ENCODE measurements at places on chromosomes 6 and 20.

- no peak for DNase-seq
Measured at GRCh38 chr20:50053362-50054230, 59.4 kb downstream of the UBE2V1 start.

GRCh38 chr20:18057994-18058349 lies 256 bp upstream of the OVOL2 start:
- DNase-seq: no peak

DNA sequence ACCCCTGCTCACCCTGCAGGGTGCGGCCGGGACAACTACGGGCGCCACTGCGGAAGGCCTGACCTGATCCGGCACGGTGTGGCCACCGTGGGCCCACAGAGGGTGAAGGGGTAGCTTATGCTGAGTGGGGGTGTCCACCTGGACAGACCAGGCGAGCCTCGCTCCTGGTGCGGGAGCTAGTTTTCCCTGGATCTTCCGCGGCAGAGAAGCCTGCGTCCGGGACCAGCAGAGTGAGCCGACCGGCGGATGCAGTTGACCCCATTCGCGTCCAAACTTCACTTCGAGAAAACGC lies 38.2 kb downstream of the NCR2 start:
- DNase-seq: no peak

- DNase-seq: no peak
Measured at GRCh38 chr20:2387180-2387577, 6.5 kb downstream of the TGM6 start.

- no peak for DNase-seq
Measured at GRCh38 chr6:131356161-131356560, 216.9 kb upstream of the ARG1 start.

- DNase-seq: no peak
Measured at GRCh38 chr6:140043357-140043756, 668.9 kb upstream of the CITED2 start.

- DNase-seq: no peak
Measured at GRCh38 chr6:95572098-95572497, 5.2 kb upstream of the MANEA start.

DNA sequence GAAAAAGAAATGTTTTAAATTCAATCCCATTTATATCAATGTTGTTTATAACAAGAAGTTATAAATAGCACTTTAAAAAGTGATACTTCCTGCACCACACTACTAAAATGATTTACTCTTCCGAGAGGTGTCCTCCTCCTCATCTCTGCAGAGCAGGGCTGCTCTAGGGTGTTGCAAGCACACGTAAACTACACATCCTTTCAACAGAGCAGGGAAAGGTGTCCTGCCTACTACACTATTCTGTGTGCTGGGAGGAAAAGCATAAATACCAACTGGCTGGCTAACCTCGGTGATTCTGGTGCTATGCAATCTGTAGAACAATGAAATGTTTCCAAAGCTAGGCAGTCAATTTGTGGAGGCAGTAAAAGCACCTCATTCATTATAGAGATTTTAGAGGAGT lies 89.5 kb upstream of the MAP7 start:
- no peak for DNase-seq

GRCh38 chr6:100463630-100464161 lies 1.0 kb downstream of the SIM1 start:
- DNase-seq: no peak

DNA sequence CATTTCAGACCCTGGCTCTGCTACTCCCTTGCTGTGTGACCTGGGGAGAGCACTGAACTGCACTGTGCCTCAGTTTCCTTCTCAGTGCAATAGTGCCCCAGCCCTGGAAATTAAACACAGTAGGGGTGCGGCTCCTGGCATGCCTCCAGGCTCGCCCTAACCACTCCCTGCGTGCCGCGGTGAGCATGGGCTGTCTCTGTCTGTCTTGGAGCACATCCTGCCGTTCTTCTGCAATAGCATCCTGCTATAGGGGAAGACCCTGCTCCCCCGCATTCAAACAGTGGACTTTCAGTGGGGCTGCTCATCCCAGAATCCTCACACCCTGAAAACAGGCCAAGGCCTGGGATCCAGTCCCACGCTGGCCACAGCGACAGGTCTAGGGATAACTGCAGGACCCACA lies 129.5 kb downstream of the FOXC1 start:
- DNase-seq: no peak

DNA sequence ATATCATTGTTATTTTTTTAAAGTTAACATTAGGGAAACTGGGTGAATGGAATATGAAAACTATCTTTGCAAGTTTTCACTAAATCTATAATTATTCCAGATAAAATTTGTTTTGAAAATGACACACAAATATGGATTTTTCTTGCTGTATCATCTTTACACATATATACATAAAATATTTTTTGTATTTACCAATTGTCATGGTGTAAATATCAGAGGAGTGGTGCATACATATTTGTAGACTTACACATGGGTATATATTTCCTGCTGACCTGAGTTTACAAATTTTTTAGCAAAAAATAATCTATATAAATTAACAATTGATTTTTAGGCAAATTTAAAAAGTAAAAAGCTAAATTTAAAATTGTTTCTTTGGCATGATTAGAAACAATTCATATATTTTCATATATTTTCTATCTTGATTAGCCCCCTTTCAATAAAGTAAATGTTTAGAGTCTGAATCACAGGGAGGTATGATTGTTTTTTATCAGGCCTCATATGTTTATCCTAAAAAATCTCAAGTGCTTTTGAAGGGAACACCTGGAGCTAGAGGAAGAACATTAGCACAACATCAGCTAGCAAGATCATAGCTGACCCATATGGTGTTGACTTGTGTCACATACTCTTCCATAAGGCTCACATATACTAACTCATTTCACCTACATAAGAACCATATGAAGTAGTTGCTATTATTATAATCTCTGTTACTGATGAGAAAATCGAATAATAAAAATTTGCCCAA lies 671.8 kb upstream of the GJE1 start:
- DNase-seq: no peak

DNA sequence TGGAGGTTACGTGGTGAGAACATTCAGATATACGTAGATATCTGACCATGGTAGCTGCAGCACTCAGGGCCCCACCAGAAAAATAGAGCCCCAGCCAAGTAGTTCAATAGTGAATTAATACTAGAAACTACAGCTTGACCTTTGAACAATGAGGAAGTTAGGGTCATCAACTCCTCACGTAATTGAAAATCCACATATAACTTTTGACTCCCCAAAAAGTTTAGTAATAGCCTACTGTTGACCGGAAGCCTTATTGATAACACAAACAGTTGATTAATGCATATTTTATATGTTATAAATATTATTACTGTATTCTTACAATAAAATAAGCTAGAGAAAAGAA lies 117.9 kb downstream of the SNX5 start:
- DNase-seq: no peak

DNA sequence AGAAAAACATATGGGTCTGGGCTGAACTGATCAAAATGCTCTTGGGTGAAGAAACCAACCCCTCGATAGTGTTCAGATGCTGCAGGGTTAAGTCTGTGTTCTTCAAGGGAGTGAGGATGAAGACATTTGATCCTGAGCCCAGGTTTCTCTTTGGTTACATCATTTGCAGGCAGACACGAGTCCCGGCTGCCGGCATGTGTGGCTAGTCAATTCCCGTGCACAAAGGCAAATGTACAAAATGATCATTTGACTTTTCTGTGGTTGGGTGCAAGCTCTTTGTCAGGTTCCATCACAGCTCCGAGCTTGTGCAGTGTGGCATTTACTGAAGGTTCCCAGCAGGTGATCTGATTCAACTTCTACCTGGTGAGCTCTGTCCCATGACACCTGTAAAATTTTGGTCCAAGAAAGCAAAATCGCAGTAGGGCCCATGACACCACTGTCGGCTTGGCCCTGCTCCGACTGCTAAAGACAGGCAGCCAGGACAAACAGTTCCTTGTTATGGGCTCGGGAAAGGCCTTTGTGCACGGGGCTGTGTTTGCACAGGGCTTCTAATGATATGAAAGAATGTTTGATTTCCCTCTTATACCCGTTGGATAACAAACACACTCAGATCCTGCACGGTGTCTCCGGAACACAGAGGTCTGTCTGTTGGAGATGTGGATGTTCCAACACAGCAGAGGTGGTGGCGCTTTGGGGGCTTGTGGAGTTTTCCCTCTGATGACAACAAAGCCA lies 46.9 kb downstream of the GJA10 start:
- no peak for DNase-seq

DNA sequence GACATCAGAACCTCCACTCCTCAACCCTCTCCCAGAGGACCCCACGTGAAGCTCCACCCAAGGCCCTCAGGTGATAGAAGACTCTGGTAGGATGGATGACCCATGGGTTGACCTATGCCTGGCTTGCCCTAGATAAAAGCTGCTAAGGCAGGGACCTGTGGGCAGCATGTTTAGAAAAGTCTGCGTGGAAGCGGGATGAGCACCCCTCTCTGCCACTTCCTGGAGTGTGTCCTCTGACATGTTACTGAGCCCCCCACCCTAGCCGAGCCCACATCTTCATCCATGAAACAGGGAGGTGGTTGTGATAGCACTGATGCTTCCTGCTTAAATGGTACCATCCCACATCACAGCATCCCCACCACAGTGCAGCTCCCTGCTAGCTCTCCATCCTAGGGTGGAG lies 21.8 kb downstream of the MOCS1 start:
- no peak for DNase-seq

DNA sequence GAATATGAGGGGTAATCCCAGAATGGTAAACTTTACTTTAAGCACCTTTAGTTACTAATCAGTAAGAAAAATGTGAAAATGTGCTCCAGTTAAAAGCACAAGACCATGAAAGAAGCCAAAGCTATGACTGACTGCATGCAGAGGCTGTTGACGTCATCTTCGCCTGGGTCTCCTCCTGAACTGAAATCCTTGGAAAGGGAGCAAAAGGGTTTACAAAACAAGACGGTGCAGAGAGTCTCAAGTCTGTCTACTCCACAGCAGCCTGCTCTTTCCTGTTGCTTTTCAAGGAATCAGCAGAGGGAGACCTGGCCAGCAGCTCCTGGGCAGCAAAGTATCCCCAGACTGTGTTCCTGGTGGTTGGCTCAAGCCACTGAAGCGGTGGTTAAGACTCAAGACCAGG lies 10.2 kb downstream of the FKBP1A start:
- DNase-seq: no peak

DNA sequence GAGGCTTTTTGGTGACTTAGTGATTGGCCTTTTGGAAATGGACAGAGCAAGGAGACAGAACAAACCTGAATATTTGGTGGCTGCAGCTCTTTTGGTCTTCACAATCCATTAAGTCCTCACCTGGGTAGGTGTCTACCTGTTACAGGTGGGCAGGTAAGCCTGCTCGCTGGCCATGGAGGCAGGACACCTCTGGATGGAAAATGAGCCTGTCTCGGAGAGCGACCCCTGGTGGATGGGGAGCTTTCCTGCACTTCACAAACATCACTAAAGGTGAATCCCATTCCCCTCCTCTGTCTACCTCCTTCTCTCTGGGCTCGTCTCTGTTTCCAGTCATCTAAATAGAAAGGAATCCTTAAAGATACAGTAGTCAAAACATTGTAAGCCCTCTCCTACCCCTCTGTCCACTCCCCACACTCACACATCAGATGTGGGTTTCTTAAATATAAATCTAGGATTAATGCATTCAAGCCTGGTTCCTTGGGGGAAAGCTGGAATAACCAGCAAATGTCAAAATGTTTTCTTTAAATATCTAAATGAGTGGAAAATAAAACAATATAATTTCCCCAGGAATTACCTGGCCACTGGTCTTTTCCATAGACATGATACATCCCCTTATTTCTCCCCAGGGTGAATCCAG lies 304.9 kb downstream of the CDH26 start:
- no peak for DNase-seq

DNA sequence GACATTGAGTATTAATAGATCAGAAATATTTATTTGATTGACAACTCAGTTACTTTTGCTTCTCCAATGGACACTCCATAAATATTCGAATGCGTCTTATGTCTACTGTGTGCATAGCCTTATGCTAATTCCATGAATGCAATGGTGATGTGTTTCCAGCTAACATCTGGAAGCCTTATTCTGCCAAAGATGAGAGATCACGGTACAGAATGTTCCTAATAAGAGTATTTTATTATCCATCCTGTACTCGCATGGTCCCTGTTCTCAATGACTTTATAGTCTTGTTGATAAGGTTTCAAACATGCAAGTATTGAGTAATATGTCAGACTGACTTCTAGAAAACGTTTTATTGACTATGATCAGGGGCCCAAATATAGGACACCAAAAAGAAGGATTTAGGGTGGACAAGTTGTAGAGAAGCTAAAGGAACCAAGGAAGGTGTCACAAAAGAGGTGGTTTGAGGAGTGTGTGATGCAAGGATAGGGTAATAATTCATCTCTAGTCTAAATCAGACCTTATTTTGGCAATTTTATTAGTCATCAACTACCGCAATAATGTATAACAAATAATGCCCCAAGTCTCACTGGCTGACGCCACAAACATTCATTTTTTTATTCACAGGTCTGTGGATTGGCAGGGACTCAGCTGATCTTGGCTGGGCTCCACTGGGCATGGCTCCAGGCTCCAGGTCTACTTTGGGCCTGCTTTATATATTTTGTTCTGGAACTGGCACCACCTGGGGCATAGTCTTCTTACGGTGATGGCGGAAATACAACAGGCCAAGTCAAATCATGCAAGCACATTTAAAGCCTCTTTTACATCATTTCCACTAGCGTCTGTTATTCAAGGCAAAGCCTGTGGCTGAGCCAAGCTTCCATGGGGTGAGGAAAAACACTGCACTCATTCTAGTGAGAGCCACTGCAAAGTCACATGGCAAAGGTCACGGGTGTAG lies 24.5 kb upstream of the CD83 start:
- no peak for DNase-seq

- no peak for DNase-seq
Measured at GRCh38 chr6:127855542-127856159, 45.2 kb downstream of the THEMIS start.

DNA sequence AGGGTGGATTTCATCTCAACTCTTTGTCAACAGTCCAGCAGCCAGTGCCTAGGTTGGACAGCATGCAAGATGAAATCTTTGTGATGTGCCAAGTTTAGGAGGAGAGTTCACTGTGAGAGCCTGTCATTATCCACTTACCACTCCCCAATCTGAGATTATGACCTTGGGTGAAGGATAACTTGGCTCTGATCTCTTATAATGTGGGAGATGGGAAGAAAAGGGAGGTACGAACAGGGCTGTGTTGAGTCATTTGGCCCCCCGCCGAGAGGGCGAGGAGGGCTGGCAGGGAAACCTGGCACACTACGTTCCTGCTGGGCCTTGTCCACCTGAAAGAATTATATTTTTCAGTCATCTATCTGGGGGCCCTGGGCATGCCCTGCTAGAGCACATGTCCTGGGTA lies 35.8 kb downstream of the LAMA4 start:
- no peak for DNase-seq

DNA sequence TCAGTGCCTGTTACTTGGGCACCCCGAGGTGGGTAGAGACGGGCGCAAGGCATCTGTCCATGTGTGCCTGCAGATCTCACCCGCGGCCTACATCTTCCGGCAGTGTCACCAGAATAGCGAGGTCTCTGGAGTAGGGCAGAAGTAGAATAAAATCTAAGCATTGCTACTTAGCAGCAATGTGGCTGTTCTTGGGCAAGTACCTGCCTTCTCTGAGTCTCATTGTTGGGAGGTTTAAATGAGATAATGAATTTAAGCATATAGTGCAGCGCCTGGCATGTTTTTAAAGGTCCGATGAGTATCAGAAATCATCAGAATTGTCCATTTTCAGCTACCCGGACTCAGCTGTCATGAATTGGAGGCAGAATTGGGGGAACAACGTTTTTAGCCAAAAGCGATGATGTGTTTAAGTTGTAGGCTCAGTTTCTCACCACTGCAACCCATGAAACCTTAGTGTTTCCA lies 800 bp downstream of the ABCC10 start:
- no peak for DNase-seq

All from GOT3 (cell line).